ENCODE measurements at places on chromosomes 5 and 9.

DNA sequence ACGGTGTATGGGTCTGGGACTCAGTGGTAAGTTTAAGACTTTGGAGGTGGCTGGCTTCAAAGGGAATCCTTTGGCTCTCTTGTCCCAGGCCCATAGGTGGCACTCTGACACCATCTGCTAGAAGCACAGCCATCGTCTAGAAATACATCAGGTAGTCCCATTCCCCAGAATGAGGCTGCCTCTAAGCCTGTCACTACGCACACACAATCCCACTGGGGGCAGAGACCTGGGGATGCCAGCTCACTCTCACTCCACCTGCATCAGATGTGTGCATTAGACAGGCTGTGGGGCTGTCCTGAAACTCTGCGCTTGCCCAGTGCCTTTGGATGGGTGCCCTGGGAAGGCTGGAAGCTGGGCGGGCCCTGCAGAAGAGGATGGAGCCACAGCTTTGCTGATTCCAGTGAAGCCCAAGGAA lies 127.5 kb upstream of the PANK3 start:
- no peak for DNase-seq

- no peak for DNase-seq
These were observed 4.1 kb downstream of the NFIL3 start for GRCh38 chr9:91419222-91420191.

DNA sequence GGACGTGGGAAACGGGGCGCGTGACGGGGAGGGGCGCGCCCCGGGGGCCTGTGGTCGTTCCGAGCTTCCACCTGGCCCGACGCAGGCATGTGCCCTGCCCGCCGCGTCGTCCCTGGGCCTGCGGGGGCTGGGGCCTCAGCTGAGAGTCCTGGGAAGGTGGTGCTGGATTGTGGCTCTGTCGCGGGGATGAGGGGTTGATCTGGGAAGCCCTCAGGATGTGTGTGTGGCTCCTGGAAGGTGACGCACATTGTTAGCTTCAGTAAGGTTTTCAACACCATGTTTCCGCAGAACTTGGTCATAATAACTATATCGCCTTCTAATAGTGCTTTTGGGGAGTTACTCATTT lies 589.1 kb downstream of the MTRR start:
- no peak for DNase-seq

- DNase-seq, result no peak
These were observed 25.0 kb upstream of the SUSD3 start for GRCh38 chr9:93033531-93033930.

GRCh38 chr5:149834246-149834855 lies 104.2 kb downstream of the PPARGC1B start:
- DNase-seq, result peak; percentile 61

- DNase-seq, result no peak
These were observed 87.6 kb downstream of the FBXO38 start for GRCh38 chr5:148471379-148471778.

DNA sequence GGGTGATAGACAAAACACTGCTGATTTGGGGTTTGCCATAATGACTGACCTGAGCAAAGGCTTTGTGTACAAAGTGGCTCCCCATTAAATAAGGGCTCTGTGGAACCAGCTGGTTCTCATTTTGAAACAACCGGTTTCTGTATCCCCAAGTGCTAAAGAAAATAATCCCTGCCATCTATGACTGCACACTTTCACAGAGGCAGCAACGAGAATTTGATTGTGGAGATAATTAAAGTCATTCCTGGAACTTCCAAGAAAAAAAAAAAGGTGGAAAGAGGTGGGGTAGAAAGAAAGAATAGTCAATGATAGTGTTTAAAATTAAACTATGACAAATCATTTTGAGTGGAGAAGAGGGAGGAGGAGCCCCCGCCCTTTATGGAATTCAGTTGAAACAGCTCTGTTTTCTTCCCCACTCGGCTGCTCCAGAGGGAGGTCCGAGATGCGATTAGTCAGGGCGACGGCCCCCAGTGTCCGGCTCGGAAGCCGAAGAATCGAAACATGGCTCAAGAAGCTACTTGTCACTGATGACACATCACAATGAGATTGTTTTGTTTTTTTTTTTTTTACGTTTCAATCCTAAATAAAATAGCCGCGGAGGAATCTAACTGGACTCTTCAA lies 38.4 kb downstream of the EBF1 start:
- DNase-seq, result no peak

GRCh38 chr5:172941067-172941516 lies 18.1 kb upstream of the RPL26L1 start:
- no peak for DNase-seq

DNA sequence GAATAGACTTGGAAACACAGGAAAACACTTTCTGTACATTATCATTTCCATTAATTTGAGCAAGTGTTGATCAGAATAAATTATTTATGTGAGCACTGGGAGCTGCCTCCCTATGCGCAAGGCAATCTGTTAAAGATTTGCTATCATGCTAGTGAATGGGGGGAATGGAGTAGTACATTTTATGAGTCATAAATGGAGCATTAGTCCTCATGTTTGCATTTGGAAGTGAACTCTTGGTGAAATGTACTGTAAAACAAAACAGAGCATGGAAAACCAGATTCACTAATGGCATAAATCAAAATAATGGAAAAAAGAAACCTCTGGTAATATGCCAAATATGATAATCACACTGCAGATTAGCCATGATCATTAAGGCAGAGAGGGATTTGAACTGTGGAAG lies 40.5 kb upstream of the TMC1 start:
- DNase-seq, result no peak

DNA sequence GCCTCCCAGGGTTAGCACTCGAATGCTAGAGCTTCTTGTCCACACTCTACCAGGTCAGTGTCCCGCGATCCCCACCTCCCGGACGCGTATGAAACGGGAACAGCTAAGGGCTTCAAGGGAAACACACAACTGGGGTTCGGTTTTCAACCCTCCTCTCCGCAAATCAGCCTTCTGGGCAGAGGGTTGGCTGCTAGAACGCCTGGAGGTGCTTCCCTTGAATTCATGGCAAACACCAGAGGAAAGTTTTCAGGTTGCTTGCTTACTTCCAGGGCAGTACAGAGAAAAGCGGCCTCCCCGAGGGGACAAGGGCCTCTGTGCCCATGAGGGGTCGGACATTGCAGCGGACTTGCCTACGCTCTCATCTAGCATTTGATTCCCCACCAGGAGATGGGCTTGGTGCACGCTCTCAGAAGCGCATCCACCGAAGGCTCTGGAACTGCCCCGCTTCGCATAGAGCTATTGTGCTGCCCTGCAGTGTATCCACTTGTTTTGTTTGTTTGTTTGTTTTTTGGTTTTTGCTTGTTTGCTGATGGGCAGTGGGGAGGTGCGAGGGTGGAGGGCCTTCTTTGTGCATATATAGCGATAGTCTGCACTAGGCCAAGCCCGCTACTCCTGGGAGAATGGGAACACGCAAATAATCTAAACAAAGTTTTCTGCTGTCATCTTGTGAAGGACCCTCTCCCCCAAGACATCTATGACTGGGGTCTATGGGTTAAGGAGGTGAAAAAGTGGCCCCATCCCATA lies 1.3 kb upstream of the DMRT3 start:
- no peak for DNase-seq

DNA sequence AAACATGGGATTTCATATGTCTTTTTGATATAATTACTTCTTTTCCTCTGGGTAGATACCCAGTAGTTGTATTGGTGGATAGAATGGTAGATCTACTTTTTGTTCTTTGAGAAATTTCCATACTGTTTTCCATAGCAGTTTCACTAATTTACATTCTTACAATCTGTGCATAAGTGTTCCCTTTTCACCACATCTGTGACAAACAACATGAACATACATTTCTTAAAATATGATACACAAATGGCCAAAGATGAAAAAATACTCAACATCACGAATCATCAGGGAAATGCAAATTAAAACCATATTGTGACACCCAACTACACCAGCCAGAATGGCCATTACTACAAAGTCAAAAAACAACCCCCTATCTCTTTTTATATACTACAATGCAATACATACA lies 1778.5 kb upstream of the ACO1 start:
- DNase-seq, result no peak

DNA sequence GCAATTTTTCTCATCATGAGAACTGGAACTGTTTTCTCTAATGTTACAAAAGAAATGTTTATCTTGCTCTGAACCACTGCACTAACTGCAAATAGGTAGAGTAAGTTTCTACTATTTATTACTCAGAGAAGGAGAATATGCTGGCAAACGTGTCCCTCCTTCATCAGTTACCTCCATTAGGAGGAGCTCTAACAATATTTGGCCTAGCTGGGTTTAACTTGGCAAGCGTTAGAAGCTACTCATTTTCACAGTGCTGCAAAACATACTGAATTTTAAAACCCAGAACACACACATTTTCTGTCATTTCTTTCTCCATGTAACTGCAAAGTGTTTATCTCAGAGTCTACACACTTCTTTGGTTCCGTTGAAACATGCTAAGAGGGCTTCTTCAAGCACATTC lies 101.0 kb upstream of the GABRG2 start:
- DNase-seq, result no peak

GRCh38 chr9:122031776-122032175 lies 61.3 kb downstream of the TTLL11 start:
- DNase-seq, result no peak

DNA sequence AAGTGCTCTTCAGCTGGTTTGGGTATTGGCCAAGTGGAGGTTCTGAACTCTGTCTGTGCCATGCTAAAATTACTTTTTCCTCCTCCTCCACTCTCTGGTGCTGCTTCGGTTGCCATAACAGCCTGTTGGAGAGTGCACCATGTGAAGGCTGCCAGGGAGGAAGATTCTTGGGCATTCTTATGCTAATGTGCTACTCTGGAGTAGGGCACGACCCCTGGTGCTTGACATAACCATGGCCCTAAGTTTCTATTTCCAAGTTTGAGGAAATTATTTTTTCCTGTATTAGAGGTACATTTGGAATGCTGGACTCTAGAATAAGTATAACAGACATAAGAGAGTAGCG lies 111.6 kb downstream of the ARHGAP26 start:
- no peak for DNase-seq

- DNase-seq, result no peak
These were observed 84.3 kb downstream of the GALNT10 start for GRCh38 chr5:154274828-154275185.

- DNase-seq, result no peak
These were observed 395.4 kb downstream of the DTWD2 start for GRCh38 chr5:118593003-118593328.

DNA sequence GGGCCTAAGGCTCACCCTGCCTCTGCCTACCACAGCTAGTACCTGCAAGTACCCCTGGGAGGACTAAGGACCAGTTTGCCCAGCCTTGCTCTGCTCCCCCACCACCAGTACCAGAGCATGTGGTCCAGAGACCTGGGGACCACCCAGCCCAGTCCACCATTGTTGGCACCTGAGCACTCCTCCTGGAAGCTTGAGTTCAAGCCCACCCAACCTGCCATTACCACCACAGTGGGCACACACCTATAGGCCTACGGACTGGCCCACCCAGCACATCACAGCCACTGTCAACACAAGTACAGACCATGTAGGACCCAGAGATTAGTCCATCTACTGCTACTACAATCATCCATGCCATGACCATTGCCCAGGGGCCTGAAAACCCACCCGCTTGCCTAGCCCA lies 30.8 kb upstream of the SH3TC2 start:
- no peak for DNase-seq

- no peak for DNase-seq
These were observed 38.0 kb upstream of the UBTD2 start for GRCh38 chr5:172321593-172321992.

DNA sequence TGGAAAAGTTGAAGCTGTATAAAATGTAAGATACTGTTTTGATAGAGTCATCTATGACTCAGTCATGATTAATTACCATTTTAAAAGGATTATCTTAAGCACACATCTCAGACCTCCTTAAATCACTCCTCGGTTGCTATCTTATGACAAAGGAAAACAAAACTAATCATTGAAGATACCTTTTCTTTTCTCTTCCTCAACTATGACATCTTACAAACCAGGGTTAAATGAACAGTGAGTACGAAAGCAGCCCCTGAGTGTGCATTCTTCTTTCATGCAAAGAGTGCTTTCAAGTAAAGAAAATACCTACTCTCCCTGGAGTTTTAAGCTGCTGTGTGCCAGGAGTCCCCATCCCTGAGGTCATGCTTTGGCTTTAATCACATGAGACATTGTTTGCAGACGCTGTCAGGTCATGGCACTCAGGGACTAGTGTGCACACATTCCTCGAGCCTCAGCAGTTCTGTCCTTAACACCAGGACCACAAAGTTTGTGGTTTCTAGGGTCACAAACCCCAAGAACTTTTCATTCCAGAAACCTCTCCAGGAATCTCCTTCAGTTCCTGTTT lies 86.7 kb upstream of the ICE1 start:
- DNase-seq, result no peak

DNA sequence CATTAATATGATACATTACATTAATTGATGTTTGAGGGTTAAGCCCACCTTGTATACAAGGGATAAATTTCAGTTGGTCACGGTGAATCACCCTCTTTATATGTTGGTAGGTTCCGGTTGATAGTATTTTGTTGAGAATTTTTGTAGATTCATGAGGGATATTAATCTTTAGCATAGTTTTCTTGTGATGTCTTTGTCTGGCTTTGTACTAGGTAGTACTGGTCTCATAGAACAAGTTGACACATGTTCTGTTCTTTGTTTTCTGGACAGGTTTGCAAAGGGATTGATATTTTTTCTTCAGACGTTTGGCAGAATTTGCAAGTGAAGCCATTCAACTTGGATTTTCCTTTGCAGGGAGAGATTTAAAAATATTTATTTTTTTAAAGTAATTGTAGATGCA lies 49.1 kb upstream of the CLK4 start:
- no peak for DNase-seq

GRCh38 chr5:111942661-111943401 lies 185.8 kb upstream of the NREP start:
- no peak for DNase-seq

DNA sequence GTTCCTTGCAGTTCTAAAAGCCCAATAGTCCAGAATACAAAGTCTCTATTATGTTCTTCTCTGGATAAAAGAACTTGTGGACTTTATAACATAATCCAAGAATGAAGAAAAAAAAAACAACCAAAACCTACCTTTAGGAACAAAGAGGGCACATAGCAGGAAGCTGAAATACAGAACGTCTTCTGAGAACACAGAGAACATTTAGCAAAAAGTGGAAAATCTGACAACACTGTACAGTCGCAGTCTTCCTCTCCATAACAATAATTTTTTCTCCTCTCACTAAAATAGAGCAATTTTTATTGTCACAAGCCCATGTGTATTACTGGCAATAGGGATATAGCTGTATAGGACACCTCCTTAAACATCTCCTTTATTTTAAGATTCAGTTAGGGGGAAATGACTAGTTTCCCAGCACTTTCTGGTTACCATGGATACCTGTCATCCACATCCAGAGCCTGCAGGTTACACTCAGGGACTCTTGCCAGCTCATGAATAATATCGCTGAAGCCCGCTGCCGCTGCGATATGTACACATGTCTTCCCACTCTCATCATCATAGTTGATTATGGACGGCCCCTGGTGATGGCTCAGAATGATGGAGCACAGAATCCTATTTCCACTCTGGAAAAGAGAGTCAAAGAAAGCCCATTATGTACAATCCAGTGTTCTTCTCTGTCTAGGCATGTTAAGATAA lies 106.5 kb downstream of the ANKRD55 start:
- DNase-seq, result no peak
